Fibroblast of skin of scalp (primary cell): ENCODE measurements at places on chromosomes 16 and 17.

DNA sequence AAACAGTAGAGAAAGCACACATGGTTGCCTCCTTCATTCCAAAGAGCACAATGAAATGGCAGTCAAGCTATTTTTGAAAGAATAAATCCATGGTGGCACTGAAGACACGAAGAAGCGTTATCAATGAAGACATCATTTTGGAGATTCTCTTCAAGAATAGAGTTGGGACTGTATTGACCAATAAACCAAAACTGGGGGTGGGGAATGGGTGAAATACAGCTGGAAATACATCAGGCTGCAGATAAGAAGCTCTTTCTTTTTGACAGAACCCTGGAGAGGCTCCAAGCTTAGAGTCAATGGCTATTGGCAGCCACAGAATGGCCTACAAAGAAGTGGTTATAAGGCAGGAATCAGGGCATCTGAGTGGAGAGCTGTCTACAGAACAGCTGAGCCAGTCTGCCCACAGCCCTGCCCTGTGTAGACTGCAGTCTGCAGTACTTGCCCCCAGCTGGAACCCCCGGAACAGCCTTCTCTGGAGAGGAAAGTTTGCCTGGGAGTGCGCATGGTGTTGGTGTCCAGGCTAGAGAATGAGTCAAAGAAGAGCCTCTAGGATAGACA, 100.4 kb downstream of the STX8 start:
- no peak for DNase-seq

DNA sequence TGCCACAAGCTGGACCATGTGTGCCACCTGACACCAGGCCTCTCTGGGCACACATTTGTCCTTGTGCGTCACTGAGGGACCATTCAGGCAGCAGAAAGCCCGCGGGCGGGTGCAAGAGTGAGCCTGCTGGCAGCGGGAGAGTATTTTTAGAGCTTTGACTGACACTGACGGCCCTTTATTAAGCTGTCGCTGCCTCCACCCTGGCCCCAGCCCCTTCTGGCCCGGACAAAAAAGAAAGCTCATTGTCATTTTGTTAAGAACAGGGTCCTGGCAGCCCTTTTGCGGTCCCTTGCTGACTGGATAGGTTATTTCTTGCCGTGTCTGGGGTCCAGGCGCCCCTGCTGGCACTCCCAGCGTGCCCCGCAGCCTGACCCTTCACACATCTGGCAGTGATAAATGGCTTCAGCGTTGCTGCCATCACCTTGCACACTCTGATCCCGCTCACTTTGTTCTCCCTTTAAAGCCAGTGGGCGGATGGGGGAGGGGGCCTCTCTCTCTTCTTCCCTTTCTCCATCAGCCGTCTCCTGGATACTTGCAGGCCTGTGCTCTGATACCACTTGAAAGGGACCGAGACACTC, 78.4 kb upstream of the NKD1 start:
- DNase-seq = no peak

DNA sequence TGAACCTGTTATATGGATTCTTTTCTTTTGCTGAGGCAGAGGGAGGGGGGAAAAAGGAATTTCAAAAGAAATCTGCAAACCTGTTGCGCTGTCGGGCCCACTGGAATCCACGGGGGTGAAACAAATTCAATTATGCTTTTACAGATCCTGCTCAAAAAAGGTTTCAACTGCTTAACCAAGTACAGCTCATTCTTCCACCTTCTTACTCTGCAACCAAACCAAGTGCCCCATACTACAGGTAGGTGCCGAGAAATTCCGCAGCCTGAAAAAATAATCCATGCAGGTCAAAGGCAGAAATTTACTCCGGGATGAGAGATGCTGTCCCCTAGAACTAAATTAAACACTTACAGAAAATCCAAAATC, 416 bp downstream of the RNF43 start:
- no peak for DNase-seq

DNA sequence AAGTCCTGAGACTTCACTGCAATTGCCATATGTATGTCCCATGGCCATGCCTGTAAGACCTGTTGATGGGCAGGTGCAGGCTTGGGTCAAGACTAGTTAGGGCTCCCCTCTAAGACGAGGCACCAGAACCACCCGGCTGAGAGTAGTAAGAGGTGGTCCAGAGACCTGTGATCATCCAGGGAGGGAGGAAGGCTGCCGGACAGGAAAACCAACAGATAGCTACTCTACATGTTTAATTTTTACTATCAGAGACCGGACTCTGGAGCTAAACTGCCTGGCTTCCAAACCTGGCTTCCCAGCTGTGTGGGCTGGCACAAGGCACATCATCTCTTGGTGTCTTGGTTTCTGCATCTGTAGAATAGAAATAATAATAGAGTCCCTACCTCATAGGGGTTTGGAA, 73.0 kb downstream of the ERCC4 start:
- DNase-seq = no peak
